ENCODE measurements at places on chromosomes 3 and 15.

GRCh38 chr3:123419850-123420297 lies 29.0 kb downstream of the ADCY5 start:
- DNase-seq = no peak

GRCh38 chr3:176789947-176790346 lies 407.3 kb downstream of the TBL1XR1 start:
- no peak for DNase-seq

DNA sequence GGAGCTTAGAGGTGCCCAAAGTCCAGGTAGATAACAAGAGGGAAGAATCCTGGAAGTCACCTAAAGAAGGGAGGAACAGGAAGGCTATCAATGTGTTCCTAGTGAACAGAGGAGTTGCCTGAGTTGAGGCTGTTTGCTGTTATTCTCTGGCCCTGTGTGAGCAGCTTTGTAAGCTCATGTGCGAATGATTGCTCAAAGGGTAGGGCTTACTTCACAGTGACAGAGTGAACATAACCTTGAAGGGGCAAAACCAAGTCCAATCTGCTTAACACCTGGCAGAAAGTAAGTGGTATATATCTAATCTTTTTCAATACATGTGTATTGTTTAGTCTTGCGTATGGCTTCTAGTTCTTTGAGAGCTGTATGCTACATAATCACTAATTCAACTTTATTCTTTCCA lies 1153.6 kb downstream of the TUSC7 start:
- no peak for DNase-seq

DNA sequence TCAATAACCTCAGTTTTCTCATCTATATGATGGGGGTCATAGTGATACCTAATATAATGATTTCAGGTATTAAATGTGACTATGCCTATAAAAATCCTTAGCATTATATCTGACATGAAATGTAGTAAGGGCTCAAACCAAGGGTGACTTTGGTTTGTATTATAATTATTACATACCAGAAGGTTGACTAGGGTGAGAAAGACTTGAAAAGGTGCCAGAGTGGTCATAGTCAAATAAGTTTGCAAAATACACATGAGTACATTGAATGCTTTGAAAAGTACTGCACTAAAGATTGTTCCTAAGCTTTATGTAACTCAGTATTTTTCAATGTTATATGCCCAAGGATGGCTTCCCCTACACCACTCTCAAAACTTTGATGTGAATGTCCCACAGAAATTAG lies 297.2 kb downstream of the ARPP21 start:
- no peak for DNase-seq

DNA sequence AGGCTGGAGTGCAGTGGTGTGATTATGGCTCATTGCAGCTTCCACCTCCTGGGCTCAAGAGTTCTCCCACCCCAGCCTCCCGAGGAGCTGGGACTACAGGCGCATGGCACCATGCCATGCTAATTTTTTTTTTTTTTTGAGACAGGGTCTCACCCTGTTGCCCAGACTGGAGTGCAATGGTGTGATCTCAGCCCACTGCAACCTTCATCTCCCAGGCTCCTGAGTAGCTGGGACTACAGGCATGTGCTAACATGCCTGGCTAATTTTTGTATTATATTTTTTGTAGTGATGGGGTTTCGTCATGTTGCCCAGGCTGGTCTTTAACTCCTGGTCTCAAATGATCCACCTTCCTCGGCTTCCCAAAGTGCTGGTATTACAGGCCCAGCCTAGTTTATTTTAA lies 4.0 kb downstream of the TEX9 start:
- peak; percentile 63 for DNase-seq

GRCh38 chr15:25811481-25811906 lies 51.6 kb downstream of the ATP10A start:
- DNase-seq = no peak

DNA sequence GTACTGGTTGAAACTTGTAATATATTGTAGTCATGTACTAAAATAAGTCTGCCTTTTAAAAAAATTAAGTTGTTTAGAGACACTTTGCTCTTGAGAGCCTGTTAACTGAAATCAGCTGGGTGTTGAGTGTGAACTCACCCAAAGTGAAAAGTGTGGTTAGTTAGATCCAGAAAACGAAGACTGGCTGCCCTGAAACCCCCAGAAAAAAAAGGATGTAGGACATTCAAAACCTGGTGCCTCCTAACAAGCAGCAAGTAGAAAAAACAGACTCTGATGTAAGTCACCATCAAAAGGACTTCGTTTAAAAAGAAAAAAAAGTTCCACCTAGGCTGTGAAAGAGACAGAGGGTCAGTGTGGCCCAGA lies 40.8 kb downstream of the UMPS start:
- no peak for DNase-seq

DNA sequence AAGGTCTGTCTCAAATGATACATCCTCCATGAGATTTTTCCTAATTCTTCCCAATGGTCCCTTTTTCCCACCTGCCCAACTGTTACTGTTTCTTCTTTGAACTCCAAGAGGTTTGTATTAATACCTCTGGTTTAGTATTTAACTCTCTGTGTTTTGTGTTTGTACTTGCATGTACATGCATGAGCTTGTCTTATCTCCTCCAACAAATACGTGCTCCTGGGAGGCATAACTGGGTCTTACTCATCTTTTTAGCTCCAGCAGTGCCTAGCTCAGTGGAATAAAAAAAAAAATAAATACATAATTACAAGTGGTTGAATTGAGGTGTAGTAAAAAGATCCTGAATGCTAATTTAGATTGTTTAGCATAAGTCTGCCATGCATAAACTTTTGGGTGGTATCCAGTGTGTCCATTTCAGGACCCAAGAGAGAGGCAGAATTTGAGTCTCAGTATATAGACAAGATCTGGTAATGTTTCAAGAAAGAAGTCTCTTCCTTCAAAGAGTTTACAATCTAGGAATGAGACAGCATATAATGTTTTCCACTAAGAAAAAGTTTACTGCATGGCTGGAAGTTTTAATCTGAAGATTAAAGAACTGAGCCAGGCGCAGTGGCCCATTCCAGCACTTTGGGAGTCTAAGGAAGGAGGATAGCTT lies 1.7 kb upstream of the LYSMD2 start:
- DNase-seq = no peak

DNA sequence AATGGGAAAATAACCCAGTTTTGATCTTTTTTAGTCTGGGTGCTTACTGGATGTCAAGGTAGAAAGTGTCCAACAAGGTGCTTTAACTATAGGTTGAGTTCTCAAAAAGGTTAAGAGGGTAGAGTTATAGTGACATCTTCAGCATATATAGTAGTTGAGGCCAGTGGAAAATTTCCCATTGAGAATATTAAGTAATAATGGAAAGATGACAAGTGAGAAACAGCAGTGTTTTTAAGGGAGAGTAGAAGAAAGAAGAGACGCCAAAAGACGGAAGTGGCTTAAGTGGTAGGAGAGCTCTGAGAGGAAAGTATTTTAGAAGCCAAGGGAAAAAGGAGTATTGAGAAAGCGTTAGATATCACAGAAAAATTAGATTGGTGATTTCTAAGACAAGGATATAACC lies 10.6 kb downstream of the SPRED1 start:
- DNase-seq = no peak

- no peak for DNase-seq
These were observed 44.5 kb upstream of the CCNL1 start for GRCh38 chr3:157204431-157204830.

- no peak for DNase-seq
These were observed 71.1 kb downstream of the CCNL1 start for GRCh38 chr3:157088601-157089454.

- peak; percentile 51 for DNase-seq
These were observed 33.1 kb upstream of the UBE2Q2 start for GRCh38 chr15:75809986-75810750.

DNA sequence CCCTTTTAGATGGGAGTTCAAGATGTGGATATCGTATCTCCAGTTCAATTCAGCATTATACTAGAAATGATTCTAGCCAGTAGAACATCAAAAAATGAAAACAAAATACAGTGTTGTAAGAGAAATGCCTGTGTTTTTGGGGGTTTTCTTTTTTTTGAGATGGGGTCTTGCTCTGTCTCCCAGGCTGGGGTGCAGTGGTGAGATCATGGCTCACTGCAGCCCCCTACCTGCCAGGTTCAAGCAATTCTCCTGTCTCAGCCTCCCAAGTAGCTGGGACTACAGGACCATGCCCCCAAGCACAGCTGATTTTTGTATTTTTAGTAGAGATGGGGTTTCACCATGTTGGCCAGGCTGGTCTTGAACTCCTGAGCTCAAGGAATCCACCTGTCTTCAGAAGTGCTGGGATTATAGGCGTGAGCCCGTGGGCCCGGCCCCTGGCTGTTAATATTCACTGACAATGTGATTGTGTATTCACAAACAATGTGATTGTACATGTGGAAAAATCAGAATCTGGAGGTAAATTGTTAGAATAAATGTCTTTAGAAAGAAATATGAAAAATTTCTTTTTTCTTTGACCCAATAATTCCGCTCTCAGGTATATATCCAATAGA lies 59.0 kb downstream of the ARIH1 start:
- no peak for DNase-seq

GRCh38 chr15:52295421-52296001 lies at the start of gene MYO5C:
Gene MYO5C (minus strand): TSS chr15:52295804. CDS start chr15:52295636, 168 bp downstream.
- peak; percentile 77 for DNase-seq

- no peak for DNase-seq
These were observed 67.4 kb downstream of the DTWD1 start for GRCh38 chr15:49688135-49688790.

GRCh38 chr3:134640872-134641470 lies 9.9 kb downstream of the KY start:
- DNase-seq = peak; percentile 52

- DNase-seq = no peak
These were observed 156.2 kb downstream of the DNAJB8 start for GRCh38 chr3:128310286-128311058.

- no peak for DNase-seq
These were observed 98.2 kb upstream of the PTPRG start for GRCh38 chr3:61463191-61463590.

DNA sequence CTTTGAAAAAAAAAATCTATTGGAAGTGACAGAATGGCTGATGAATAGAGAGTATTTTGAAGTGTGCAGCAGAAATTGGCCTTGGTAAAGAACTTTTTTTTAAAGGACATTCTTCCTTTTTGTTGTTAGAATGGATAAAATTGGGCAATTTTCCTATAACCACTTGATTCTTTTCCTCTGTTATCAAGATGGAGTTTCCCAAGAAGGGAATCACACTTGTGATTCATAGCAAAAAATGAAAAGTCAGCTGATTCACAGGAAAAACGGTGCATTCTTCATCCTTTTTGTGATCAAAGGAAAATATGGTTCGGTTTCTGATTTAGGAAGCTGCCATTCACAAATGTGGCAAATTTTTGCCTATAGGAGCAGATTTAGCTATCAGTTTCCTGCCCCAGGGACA lies 486.8 kb downstream of the GBE1 start:
- DNase-seq = no peak

DNA sequence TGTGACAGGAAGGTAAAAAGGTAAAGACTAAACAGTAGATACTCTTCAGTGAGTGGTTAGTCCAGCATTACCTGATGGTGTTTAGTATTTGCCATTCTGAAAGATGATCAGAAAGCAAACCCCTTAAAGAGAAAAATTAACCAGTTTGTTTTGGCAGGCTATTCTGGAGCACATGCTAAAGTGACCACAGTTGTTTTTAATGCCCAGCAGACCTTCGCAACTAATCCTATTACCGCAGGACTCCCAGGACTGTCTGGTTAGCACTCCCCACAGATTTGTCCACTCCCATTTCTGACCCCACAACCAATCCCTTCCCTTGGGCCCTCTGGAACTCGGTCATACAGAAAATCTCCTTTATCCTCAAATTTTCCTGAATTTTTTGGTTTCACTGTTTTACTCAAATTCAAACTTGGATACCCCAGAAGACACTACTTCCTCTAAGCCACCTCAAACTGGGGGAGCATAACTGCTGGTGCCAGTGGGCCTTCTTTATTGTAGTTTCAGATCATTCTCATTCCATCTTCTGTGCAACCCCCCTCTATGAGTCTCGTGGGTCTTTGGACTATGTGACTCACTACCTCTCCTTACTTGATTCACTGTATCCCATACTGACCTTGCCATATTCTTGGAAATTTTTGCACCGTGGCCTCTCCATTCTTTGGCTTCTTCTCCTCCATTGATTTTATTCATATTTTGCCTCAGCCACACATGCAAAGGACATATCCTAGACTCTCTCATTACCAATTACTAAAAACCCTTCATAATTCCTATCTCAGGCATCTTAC lies 104.4 kb downstream of the RBMS3 start:
- no peak for DNase-seq

DNA sequence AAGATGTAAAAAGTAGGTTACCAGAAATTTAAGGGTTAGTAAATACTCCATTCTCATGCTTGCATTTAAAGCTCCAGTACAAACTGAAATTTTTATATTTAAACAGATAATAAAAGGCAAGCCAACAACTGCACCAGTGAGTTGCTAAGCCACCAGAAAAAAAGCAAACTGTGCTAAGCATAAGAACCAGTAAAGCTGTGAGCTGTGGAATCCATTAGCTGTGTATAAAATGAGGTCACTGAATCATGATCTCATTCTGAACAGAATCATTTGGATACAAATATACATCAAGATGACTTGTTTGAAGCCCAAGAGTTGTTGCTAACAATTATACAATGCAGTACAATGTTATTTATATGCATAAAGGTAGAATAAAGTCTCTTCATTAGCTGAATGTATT lies 1312.2 kb downstream of the SI start:
- peak; percentile 20 for DNase-seq

DNA sequence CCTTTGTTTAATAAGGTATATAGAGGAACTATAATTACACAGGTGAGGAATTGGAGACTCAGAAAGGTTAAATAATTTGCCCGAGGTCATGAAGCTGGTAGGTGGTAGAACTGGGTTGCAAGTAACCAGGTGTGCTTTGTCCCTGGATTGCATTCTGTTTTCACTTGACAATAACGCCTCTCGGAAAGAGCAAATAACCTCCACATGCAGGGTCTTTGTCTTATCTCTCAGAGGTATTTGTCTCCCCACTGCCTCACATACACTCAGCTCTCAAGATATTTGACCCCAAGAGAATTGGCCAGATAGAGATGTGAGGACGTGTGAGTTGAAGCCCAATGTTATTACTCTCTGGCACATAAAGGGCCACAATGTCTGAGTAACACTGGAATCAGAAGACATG lies 320.9 kb upstream of the ONECUT1 start:
- no peak for DNase-seq

GRCh38 chr3:89113344-89113743 lies 5.9 kb downstream of the EPHA3 start:
- no peak for DNase-seq

DNA sequence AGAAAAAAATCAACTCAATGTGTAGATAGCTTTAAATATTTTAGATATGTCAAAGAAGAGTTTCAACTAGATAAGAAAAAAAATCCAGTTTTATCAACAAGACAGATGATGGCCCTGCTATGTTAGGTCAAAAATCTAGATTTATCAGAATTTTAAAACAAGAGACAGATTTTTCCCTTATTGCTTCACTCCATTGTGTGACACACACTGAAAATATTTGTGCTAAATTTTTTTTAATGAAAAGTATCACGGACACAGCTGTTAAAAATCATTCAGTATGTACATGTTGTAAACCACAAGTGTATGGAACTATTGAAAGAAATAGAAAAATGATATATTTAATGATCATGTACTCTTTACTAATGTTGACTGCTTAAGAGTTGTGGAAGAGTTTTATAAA lies 43.6 kb downstream of the FOXB1 start:
- DNase-seq = no peak

GRCh38 chr3:124760601-124761000 lies 30.3 kb downstream of the UMPS start:
- no peak for DNase-seq
